ENCODE measurements at places on chromosomes 3 and 15. TPM values are rescaled to one million over a fixed set of nuclear protein-coding genes. Genes with fewer than 3 reads are reported as not detected.

PTH1R gene
- 30.0 TPM for total RNA-seq

- DNase-seq: no peak
These were observed 124.9 kb downstream of the IGSF11 start for GRCh38 chr3:118909763-118910162.

DNA sequence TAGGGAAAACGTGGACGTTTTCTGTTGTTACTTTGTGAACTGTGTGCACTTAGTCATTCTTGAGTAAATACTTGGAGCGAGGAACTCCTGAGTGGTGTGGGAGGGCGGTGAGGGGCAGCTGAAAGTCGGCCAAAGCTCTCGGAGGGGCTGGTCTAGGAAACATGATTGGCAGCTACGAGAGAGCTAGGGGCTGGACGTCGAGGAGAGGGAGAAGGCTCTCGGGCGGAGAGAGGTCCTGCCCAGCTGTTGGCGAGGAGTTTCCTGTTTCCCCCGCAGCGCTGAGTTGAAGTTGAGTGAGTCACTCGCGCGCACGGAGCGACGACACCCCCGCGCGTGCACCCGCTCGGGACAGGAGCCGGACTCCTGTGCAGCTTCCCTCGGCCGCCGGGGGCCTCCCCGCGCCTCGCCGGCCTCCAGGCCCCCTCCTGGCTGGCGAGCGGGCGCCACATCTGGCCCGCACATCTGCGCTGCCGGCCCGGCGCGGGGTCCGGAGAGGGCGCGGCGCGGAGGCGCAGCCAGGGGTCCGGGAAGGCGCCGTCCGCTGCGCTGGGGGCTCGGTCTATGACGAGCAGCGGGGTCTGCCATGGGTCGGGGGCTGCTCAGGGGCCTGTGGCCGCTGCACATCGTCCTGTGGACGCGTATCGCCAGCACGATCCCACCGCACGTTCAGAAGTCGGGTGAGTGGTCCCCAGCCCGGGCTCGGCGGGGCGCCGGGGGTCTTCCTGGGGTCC is at the start of gene TGFBR2:
Gene TGFBR2, plus strand, starts transcription at position 301 of the 731 bp plus-strand sequence. Its CDS starts 283 bp downstream, at position 584.
- DNase-seq: peak; percentile 5

DNA sequence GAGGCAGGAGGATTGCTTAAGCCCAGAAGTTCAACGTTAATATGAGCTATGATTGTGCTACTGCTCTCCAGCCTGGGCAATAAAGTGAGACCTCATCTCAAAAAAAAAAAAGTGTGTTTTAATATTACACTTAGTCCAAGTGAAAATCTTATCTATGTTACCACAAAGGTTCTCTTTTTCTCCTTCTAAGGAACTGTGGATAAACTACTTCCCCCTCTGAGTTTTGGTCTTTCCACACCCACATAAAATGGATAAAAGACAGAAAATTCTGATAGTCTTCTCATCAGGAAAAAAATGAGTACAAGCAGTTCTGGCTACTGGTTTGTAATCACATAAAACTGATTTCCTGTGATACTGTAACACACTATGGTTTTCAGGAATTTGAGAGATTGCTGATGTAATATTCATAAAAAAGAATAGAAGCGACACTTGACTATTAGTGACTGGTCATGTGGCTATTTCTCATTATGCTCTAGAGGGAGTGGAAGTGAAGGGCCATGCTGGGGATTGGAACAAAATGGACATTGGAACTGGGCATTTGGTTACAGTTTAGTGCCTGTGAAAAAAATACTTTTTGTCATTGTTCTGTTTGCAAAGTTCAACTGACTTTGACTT is 68.2 kb downstream of the RYR3 start:
- DNase-seq: no peak
